ENCODE measurements at places on chromosomes 7 and 10.

DNA sequence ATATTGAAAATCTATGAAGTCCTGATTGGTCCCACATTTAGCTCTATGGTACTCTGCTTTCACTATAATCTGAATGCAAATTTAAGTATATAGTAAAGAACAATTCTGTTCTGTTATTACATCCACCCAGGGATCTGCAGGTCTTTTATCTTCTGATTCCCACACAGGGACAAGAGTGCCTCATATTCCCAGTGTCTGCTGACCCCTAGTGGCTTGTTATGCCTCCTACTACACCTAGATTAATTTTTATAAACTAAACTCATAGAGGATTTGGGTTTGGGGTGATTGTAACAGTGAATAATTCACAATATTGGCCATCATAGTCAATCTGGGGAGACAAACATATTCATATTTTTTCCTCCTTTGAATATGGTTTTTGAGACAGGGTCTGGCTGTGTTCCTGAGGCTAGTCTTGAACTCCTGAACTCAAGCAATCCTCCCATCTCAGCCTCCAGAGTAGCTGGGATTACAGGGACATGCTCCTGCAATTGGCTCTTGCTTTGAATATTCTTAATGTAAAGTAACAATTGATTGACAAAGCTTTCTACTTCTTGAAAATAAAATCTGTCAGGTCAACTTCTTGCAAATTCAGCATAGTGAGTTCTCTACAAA is 282.1 kb downstream of the KCND2 start:
- peak; percentile 65 for DNase-seq

GRCh38 chr10:13970957-13971353 is 359.8 kb downstream of the FRMD4A start:
- DNase-seq = no peak

DNA sequence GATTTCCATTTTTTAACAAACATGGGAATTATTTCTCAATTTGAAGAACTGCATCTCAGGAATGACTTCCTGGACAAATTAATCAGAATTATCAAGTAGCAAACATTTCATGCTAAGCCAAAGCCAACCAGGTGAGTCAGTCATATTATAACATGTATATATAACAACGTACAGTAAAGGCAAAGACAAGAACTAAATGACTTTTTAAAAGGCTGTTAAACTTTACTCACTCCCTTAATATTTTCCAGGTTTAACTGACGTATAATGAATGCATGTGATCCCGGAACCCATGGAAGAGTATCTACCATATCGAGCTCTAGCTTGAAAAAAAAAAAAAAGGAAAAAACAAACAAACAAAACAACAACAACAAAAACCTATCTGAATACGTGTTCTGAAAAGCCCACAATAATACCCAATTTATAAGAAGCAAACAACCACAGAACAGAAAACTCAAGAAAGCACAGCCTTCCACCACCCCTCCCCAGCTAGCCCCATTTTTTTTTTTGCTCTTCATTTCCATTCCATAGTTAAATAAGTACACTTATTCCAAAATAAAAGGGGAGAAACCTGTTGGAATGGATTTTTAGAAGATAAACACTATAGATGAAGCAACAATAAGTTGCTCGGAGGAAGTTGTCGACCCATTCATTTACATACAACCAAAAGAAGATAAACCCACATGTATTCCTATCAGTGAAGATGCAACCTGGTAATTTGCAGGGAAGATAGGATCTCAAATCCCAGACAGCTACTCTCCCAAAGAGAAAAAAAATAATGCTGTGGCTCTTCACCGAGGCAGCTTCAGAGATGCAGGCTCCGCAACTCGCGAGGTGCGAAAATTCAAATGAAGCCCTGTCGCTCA is 537 bp downstream of the NAPEPLD start:
- DNase-seq = no peak

GRCh38 chr7:117755136-117755535 is 118.1 kb downstream of the CTTNBP2 start:
- no peak for DNase-seq

GRCh38 chr10:80949785-80950184 is 412.1 kb downstream of the SH2D4B start:
- DNase-seq = no peak

GRCh38 chr7:132666774-132667172 is 90.5 kb upstream of the PLXNA4 start:
- DNase-seq = no peak

GRCh38 chr7:16785321-16785720 is 19.5 kb downstream of the AGR2 start:
- no peak for DNase-seq

- no peak for DNase-seq
Measured at GRCh38 chr10:59126991-59127390, 49.5 kb upstream of the PHYHIPL start.

GRCh38 chr10:81081887-81082620 is 544.4 kb downstream of the SH2D4B start:
- no peak for DNase-seq

DNA sequence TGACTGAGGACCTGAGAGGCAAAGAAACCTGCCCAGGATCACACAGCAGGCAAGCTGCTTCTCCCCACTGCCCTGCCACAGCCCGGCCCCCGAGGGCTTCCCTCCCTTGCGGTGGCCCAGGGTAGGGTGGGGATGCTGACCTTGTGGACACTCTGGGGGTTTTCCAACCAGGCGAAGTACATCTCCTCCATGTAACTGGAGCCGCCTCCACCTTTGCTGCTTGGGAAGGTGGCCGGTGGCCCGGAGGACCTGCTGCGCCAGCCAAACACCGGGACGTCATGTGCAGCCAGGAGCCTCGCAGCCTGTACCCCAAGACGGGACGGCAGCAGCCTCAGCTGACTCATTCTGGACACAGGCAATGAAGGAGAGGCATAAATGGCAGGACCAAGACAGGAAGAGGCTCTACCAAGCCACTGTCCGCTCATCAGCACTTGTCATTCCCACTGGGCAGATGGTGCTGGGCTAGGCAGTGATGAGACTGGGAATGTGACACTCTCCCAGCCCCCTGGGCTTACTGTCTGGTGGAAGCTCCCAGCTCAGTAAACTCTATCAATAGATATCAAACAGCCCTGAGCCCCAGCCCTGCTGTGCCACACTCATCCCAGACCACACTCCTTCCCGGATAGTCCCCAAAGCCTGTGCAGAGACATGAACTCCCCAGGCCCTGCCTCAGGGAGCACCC is 3.7 kb downstream of the OGDHL start:
- DNase-seq = no peak

DNA sequence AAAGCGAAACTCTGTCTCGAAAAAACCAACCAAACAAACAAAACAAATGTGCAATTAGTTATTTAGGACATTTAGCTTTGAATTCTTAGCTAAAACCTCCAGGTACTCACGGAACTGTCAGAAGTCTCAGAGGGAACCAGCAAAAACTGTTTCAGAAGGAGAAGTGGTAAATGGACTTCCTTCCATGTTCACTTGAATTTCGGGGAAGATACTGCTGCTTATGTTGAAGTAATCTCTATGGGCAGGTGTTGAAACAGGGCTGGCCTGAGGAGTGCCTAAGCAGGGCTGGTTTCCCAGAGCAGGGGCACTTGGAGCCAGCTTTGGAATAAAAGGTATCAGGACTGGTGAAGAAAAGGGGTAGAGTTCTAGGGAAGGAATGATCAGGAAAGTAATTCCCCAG is 2.4 kb upstream of the EXOC6 start:
- no peak for DNase-seq

DNA sequence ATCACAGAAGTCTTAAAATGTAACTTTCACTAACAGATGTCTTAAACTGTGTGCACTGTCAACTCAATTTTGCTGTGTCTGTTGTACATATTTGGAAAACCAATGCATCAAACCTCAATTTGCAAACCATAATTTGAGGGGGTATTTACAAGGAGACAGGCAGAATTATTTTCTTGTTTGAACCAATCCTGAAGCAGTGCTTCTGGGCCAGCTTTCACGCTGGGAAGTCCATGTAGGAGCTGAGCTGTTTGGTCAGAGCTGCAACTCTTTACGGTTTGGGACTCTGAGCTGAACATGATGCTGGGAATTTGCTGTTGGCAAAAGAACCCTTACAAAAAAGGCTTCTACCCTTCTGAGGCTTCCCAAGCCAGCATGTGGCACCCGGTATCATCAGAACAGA is 43.2 kb upstream of the EPC1 start:
- no peak for DNase-seq

DNA sequence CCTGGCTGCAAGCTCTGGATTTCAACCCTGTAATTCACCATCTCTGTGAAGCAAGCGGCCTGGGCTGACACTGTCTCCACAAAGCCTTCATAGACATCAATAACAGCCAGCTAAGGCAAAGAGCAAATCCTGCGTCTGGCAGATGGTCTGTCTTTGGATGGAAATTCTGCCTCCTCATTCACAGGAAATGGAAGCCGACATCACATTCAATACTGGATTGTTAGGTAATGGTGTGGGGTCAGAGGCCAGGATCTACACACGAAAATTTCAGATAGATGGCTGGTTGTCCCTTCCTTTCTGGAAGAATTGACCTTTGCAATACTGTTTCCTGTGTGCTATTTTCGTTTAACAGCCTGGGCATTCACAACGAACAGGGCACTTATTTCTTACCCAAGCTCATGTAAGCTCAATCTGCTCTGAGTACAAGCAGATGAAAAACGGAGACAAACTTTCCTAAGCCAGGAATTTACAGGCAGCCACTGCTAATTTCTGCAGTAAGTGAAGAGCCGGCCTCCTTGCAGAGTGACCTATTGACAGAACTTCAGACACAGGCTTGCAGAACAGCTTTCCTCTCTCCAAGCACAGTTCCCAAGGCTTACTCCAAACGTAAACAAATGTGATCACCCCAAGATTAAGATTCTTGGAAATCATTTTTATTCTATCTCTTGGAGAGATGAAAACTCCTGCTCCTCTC is 3.1 kb upstream of the ADAM12 start:
- peak; percentile 55 for DNase-seq

DNA sequence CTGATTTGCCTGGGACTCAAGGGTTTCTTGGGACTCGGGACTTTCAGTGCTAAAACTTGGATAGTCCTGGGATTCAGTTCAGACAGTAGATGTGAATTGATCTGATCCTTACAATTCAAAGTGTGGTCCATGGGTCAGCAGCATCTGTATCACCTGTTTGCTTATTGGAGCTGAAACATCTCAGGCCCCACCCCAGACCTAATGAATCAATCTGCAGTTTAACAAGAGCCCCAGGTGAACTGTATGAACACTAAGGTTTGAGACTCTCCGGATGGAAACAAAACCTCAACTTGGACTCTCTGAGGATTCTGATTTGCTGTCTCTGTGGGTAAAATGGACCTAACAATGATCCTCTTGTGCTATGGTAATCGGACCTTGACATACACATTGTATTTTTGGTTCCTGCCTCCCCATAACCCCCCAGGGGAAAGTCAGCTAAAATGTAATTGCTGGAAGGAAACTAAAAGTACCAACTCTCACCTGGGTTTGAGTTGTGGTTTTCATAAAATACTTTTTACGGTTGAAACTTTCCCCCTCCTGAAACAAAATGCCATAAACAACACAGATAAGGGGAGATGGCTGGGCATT is 11.7 kb downstream of the CYP26A1 start:
- DNase-seq = no peak

- no peak for DNase-seq
Measured at GRCh38 chr7:29331163-29331562, 136.6 kb downstream of the CHN2 start.

- DNase-seq = no peak
Measured at GRCh38 chr7:102313997-102314780, 27.5 kb downstream of the SH2B2 start.

- peak; percentile 11 for DNase-seq
Measured at GRCh38 chr10:28410420-28411135, 107.7 kb upstream of the MPP7 start.

GRCh38 chr10:45000138-45000751 is 478 bp upstream of the ZNF22 start:
- DNase-seq = peak; percentile 98

- DNase-seq = no peak
Measured at GRCh38 chr10:47443145-47443544, 40.8 kb downstream of the ANXA8 start.

DNA sequence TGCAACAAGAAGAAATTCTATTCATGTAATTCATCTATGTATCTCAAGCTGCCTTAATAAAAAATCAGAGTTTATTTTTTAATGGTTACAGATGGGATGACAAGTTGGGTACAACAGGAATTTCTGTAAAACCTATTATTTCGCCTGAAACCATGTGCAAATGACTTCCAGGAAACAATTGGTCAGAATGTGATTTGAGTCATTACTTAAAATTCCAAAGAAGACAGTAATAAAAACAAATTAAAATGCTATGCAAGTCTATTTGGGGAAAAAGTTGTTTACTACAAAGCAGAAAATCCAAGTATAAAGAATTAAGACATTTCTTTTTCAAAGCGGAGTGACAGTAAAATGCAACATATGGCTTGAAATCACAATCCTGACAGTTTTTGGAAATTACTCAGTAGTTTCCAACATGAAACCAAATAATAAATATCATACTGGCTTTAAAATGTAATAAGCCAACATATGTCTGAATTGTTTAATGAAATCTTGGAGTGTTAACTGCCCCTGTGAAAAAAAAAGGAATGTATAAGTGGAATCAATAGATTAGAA is 41.5 kb upstream of the SEMA3C start:
- peak; percentile 39 for DNase-seq

GRCh38 chr7:114930829-114931655 is 9.1 kb downstream of the MDFIC start:
- DNase-seq = peak; percentile 45

GRCh38 chr7:13907831-13908230 is 81.6 kb downstream of the ETV1 start:
- no peak for DNase-seq

- DNase-seq = no peak
Measured at GRCh38 chr10:86073199-86073977, 293.2 kb downstream of the GRID1 start.

DNA sequence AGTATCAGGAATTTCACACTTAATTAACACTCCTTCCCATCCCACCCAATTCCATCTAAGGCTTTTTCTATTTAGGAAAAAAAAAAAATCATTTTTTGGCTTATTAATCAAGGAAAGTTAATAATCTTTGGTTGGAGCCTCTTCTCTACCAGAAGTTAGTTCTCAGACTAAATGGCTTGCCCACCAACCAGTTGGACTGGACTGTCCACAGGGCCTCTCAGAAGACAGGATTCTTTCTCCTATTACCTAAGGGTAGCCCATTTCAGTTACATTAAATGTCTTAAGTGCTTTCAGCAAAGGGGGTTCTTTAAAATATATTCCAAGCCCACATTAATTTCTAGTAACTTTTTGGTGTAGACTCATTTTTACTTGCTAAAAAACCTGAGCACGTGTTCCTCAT is 35.2 kb downstream of the GLUD1 start:
- no peak for DNase-seq

DNA sequence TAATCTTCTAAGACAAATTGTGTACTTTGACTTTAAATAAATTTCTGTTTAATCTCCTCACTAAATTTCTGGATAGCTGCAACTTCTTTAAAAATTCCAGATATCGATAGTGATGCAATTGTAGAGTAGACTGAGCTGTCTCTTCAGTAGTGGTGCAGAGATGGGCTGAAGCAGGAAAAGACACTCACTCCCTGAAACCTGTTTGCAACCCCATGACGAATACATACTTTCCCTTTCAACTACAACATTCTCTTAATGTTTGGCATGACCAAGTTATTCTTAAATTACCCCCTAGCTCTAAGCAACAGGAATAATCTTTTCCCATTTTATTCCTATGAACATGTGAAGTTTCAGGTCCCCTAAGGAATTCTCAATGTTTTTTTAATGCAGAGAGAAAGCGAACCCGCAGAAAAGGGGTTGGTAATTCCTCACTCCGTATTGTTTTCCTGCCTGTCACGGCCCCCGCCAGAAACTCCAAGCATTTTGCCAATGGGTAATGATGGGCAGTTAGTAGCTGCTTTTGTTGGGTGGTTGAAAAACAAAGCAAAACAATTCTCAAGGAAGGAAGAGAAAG is 1.3 kb downstream of the THSD7A start:
- DNase-seq = peak; percentile 48

Measured in cardiac fibroblast (primary cell).